ENCODE measurements at places on chromosomes 5 and 9.

DNA sequence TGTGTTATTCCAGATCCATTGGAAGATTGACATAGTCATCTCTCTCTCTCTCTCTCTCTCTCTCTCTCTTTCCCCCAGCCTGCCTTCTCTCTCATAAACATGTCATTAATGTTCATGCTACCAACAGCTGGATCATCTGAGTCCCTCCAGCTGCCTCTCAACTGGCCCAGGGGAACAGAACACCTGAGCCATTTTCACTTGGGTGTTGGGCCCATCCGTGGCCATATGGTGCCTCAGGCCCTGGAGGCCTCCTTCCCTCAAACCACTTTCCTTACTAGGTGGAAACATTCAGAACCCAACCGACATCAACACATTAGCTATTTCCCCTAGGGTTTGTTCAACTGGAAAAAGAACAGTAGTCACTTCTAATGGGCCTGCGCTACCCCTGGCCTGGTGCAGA, 196.2 kb downstream of the FRMD3 start:
- DNase-seq: no peak

- DNase-seq: no peak
Measured at GRCh38 chr9:108671176-108671575, 184.6 kb downstream of the ACTL7B start.

DNA sequence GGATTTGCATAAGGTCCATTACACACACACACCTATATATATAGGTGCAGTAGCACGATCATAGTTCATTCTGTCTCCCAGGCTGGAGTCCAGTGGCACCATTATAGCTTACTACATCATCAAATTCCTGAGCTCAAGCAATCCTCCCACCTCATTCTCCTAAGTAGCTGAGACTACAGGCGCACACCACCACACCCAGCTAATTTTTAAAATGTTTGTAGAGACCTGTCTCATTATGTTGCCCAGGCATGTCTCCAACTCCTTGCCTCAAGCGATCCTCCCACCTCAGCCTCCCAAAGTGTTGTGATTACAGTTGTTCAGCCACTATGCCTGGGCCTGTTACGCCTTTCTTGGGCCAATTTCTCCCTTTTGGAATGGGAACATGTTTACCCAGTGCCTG, 39.7 kb downstream of the DNAJB5 start:
- DNase-seq: no peak

- no peak for DNase-seq
Measured at GRCh38 chr5:94853120-94853519, 234.7 kb downstream of the SLF1 start.

DNA sequence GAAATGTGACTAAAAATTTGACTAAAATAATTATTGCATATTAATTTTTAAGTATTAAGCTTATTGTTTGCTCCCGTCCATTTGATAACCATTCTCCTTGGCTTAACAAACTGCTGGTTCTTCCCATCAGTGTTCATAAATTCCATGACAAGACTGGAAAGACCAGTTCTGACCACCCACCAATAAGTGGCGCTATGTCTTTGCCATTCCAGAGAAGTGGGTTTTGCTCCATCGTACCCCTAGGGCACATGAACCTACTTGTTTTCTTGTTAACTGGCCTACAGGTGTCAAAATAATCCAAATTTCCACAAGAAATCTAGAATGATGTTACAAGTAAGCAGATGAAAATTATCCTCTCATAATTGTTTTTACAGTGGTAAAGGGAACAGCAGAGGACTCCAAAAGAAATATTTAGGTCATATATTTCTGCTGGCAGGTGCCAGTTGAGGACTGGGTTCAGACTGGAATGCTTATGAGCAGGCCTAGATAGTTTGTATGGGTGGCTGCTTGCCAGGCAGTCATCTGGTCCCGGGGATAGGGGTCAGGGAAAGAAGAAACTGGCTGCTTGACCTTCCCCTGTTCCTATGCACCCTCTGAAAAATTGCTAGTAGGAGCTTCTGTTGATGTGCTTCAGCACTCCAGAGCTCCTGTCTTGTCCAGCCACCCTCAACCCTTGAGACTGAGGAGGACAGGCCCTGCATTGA, 283.1 kb upstream of the ADAMTSL1 start:
- no peak for DNase-seq

DNA sequence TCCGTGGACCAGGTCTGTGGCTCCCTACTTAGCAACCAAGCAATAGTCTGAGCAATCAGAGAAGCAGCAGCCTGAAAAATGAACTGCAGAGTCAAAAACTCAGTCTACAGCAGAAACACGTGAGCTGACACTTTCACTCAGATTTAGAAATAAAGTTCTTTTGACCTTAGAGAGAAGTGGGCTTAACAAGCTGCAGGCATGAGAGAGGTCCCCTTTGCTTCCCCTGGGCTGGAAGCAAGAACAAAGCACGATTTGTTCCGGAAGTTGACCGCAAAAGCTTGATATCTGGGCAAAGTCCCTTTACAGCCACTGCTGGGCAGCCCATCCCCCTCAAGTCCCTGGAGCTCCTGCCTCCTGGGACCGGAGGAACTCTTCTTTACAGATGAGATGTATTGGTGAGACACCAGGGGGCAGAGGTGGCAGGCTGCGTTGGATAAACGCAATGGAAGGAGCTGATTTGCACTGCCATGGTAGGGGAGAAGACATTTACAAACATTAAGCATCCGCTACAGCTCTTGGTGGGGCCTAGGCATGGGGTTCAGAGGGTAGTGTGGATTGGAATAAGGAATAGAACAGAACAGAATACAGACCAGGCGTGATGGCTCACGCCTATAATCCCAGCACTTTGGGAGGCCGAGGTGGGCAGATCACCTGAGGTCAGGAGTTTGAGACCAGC, 5.8 kb upstream of the SOWAHA start:
- DNase-seq: no peak
